Urinary bladder (tissue), 4 donors: ENCODE measurements at places on chromosomes 2 and 18. TPM values are rescaled to one million over a fixed set of nuclear protein-coding genes. Genes with fewer than 3 reads are reported as not detected.

- DNase-seq, result no peak
Measured at GRCh38 chr2:202908186-202908585, 3.3 kb downstream of the WDR12 start.

The ATP6V1B1 gene
- total RNA-seq, result 0.63 TPM

GRCh38 chr18:48540251-48541025 is 1.6 kb downstream of the CTIF start:
- DNase-seq, result no peak

The ABCB11 gene
- 0.11 TPM for total RNA-seq

GRCh38 chr2:42711896-42712295 is 52.0 kb downstream of the OXER1 start:
- no peak for DNase-seq

GRCh38 chr2:240568678-240569522 is 616 bp downstream of the RNPEPL1 start:
- DNase-seq, result no peak

DNA sequence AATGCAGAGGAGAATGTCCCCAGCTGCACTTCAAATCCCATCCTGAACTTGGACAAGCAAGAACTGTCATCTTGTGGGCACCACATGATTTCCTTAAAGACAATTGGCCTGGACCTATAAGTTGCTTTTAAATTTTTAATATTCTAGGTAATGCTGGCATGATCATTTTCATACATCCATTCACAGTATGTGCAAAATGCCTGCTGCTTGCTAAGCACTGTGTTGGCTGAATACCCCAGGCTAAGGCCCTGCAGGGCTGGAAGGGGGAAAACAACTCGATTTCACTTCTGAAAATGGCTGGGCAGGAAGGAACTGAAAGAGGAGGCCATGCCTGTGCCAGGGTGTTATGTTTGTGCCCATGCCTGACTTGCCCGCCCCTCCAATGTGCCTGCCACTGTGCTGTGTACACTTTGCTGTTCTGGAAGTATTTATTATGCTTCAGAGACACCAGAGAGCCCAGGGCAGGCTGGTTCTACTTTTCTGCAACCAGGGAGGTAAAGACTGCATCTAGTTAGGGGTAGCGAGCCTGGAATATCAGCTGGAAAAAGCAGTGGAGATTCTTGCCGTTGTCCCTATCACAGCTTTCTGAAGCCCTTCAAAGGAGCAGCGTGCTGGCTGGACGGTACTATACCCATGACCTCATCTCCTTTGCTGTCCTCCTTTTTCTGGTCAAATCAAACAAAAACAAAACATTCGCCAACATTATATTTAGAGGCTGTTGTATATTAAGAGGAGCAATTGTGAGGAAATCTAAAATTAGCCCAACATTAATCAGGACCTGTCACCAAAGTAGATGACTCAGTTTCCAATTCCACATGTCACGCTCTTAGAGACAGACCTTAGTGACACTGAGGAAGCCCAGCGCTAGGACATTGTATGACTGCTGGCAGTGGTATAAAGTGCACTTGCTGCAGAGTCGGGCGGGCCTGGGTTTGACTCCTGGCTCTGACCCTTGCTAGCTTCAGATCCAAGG is 158.1 kb downstream of the DDX1 start:
- DNase-seq, result no peak

GRCh38 chr2:204279819-204280218 is 265.5 kb upstream of the PARD3B start:
- no peak for DNase-seq

GRCh38 chr2:141499123-141499522 is 631.7 kb downstream of the LRP1B start:
- DNase-seq, result no peak

GRCh38 chr2:167509586-167509985 is 621.3 kb downstream of the XIRP2 start:
- peak; percentile 39 for DNase-seq

The FZD7 gene
- total RNA-seq, result 69.5 TPM

- DNase-seq, result no peak
Measured at GRCh38 chr2:53913721-53914120, 54.0 kb upstream of the GPR75 start.

DNA sequence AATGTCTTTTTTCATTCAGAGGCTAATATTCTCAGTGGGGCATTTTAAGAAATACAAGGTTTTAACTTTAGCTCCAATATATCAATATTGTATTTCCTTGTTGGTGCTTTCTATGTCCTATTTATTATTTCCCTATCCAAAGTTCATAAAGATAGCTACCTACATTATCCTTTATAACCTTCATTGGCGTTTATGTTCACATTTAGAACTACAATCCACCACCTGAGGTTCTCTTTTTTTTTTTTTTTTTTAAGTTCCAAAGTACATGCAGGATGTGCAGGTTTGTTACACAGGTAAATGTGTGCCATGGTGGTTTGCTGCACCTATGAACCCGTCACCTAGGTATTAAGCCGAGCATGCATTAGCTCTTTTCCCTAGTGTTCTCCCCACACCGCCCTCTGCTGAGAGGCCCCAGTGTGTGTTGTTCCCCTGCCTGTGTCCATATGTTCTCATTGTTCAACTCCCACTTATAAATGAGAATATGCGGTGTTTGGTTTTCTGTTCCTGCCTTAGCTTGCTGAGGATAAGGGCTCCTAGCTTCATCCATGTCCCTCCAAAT is 694.6 kb downstream of the SUCLG1 start:
- DNase-seq, result no peak

DNA sequence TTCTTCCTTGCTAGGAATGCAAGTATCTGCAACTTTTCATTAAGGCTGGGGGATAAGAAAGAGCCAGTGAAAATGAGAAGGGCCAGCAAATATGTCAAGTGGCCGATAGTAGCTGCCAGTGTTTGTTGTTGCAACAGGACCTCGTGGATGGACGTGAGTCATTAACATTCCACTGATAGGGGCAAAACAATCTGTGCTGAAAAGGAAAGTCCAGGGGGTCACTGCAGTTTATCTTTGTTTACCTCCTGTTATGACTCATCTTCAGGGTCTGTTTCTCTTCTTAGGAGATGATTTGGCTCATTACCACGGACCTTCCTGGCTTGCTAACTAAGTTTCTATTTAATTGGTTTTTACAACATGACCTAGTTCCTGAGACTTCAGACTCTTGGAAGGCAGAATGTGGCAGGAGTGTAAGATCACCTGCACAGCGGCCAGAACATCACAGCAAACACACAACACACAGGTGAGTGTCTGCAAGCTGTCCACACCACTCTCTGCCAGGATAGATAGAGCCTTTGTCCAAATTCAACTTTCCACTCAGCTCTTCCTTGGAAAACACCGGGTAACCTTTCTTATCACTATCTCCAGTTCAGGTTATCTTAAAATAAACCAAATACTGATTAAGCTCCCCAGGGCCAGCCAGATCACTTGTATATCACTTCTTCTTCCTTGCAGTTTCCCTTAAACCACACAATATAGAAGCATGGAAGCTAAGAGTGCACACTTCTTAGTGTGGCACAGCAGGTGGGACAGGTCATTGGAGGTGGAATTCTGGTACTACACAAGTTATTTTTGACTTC is 157.5 kb upstream of the LMAN1 start:
- DNase-seq, result no peak

The RAB27B gene
- 19.8 TPM for total RNA-seq

GRCh38 chr2:203209538-203209937 is 29.3 kb upstream of the CYP20A1 start:
- DNase-seq, result no peak
